Kidney (tissue), 22 donors: ENCODE measurements at places on chromosomes 1 and 21.

- DNase-seq = no peak
These were observed 390.7 kb downstream of the NPHP4 start for GRCh38 chr1:5601516-5601915.

DNA sequence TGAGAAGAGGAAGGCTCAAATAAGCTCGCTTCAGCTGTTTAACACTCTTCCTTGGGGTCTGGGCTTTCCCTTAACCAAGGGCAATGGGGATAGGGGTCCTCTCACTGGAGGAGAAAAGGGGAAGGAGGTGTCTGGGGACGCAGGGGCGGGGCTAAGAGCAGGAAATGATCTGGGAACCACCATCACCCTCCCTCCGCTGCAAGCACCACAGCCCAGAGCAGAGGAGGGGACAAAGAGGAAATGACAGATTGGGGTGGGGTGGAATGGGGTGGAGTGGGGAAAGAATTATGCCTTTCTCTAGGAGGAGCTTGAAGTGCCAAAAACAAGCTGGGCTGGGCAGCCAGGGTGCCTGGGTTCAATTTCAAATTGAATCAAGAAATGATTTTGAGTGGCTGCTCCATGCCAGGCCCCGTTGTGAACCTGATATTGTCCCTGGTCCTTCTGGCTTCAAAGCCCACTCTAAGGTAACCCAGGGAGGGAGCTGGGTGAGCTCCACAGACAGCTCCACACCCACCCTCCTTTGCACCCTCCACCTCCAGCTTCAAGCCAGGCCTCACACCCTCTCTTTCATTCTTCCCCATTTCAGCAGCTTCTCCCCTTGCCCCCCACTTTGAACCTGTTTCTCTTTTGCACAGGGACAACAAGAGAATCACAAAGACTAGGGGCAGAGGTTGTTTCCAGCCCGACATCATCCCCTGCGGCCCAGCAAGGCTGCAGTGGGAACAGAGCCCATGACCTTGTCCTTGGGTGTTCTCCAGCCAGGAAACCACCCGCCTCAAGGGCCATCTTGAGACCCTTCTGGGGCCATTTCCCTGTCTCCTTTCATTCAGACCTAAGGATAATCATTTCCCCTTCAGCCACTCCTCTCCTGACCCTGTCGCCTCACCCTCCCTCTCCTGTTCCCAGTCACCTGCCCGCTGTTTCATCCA lies 1.1 kb downstream of the ARHGAP30 start:
- DNase-seq = no peak

DNA sequence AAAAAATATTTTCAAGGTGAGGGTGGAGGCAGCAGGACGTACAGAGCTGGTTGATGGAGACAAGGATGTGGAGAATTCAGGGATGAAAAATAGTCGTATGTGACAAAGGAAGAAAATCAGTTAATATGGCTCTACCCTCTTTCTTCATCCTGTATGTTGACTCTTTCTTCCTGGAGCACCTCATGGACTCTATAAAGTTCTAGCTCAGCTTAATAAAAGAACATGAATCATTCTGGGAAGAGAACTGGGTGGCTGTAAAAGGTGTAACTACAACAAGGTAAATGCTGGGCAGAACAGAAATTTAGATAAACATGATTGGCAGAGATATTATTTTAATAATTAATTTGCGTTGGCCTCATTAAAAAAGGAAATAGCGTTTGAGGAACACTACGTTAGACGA lies 241.8 kb upstream of the MAP1LC3C start:
- no peak for DNase-seq

DNA sequence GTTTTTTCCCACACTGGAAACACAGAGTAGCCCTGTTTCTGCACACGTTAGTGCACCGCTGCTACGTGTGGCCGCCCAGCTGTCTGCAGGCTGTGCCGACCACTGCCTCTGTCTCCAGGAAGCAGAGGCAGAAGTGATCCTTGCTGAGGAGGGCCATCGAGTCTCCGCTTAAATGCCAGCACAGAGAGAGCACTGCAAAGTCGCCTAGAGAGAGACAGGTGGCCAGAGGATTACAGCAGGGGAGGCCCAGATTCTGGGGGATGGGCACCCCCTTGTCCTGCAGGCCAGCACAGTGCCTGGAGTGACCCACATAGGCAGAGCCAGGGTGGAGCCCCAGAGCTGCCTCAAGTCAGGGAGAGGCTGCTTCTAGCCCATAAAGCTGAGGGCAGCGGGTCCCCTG lies 6.1 kb downstream of the TPRG1L start:
- no peak for DNase-seq

GRCh38 chr1:36762174-36762573 lies 272.1 kb downstream of the GRIK3 start:
- DNase-seq = no peak

DNA sequence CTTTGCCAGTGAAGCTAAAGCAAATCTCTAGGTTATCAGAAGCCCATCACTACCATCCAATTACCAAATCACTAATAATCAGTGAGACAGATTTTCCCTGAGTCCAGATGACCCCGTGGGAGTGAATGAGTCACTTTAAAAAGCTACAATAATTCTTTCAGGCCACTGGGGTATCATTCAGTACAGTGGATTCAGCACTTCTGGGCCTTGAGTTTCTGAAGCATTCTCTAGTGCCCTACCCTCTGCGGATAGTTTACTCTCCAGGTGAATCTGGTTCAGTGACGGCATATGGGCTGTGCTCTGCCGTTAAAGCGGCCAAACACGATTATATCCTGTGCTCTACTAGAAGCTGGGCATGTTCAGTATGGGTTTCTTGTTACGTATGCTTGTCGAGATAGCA lies 26.1 kb downstream of the NR5A2 start:
- no peak for DNase-seq

DNA sequence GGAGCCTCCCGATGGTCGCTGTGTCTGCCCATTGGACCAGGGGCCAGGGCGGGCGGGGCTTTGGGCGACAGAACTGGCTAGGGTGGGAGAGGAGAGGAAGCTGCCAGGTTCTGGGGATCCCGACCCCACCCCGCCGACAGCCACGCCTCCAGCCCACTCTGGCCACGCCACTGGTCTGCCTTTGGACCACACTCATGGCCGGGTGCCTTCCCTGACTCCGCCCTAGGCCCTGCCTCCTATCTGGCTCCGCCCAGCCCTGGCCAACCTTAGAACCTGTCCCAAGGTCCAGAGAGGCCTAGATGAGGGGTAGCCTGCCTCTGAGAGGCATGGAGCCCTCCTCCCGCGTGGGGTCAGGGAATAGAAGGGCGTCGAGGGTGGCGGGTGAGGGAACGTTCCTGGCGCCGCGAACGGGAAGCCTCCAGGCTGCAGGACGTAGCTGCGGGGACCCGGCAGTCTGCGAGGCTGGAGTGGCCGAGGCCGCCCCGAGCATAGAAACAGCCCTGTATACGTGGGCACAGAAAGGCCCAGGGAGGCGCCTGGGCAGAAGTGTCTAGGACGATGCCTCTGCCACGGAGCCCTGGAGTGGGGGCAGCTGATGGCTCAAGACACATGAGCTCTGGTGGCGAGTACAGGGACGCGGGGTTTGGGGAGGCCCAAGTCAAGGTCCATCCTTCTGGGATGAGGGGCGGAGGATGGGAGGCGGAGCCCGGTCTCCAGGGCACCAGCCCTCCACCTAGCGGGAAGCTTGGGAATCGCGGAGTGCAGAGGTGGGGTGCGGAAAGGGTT lies 11.5 kb upstream of the COL16A1 start:
- peak; percentile 94 for DNase-seq

- no peak for DNase-seq
These were observed 7.0 kb downstream of the EPHA8 start for GRCh38 chr1:22570140-22570909.

- DNase-seq = no peak
These were observed 21.9 kb upstream of the SPAG17 start for GRCh38 chr1:118206966-118207365.

- no peak for DNase-seq
These were observed 51.2 kb downstream of the KCNJ15 start for GRCh38 chr21:38307771-38308531.

DNA sequence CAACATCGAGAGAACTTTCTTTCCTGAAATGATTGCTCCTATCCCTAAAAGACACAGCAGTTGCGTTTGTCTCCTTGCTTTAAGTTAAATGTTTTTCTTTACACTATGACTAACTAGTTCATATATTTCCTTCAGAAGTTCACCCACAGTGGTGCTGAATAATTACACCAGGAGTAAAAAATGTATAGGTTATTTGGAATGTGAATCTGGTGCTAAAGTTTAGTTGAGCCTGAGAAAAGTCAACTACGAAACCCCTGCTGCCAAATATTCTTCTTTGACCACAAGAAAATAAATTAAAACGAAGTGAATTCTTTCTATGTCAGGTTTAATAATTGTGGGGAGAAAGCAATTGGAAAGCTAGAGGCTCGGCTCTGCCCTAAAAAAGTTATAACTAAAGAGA lies 52.8 kb downstream of the C4BPA start:
- DNase-seq = no peak

DNA sequence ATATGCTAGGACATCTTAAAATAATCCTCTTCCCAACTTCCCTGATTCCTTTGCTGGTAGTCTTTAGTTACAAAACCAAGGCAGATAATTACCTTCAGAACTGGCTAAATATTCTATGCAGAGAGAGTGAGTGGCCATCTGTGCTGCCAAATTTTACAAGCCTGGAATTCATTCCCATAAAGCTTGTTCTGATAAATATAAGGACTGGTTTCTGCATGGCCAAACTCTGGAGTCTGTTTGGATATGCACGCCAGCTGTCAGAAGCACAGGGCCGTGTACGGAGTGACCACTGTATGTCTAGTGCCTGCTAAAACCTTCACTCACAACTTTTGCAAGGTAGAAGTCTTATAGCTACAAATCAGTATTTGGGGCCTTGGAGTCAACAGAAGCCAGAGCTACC lies 66.5 kb upstream of the RAVER2 start:
- no peak for DNase-seq
